ENCODE measurements at places on chromosomes 7 and 10.

- DNase-seq: no peak
These were observed 288.2 kb downstream of the TWIST1 start for GRCh38 chr7:18828994-18829857.

DNA sequence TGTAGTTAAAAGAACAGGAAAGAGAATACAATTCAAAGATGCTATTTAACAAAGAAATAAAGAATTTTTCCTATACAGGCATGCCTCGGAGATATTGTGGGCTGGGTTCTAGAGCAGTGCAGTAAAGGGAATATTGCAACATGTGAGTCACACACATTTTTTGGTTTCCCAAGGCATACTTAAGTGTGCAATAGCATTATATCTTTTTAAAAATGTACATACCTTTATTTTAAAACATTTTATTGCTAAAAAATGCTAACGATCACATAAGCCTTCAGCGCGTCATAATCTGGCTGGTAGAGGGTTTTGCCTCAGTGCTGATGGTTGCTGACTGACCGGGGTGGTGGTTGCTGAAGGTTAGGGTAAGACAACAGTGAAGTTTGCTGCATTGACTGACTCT, 54.4 kb downstream of the ESYT2 start:
- DNase-seq: no peak

GRCh38 chr7:22662556-22663356, 64.2 kb upstream of the IL6 start:
- no peak for DNase-seq

DNA sequence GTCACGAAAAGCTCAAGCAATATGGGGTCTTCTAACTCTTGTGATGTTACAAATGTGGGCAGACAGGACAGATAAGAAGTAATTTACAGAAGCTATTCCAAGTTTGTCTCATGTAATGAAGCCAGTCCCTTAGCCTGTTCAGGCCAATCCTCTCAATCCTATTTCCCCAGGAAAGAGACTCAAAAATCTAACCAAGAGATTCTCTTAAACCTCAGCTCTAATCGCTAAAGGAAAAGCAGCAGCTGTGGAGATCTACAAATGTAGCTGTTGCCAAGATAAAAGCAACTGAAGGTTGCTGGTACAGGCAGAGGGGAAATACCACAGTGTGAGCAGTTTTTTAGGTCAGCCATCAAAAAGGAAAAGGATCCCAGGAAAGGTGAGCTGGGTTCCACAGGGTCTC, 39.3 kb downstream of the ANK3 start:
- no peak for DNase-seq

DNA sequence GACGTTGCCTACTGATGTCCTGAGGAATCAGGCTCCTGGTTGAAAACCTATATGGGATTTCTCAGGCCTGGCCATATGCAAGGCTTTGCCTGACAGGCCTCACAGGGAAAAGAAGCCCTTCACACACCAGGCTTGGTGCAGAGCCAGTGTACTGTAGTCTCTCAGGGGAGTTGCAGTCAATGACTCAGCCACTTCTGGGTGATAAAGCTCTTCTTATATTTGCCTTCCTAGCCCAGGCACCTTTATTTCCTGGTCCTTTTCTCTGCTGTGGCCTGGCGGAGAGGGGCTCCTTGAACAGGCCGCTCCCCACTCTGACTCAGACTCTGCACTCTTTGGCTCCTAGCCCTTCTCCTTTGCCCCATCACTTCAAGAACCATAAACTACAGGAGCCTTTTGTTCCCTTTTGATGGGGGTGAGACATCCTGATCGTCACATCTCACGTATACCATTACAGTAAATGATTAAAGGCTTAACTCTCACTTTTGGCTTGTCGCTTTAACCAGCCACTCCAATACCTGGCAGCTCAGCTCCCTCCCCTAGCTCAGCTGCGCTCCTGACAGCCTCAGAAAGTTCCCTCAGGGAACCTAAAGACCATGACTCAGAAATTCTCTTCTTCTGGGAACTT, 33.5 kb downstream of the DPY19L1 start:
- no peak for DNase-seq

DNA sequence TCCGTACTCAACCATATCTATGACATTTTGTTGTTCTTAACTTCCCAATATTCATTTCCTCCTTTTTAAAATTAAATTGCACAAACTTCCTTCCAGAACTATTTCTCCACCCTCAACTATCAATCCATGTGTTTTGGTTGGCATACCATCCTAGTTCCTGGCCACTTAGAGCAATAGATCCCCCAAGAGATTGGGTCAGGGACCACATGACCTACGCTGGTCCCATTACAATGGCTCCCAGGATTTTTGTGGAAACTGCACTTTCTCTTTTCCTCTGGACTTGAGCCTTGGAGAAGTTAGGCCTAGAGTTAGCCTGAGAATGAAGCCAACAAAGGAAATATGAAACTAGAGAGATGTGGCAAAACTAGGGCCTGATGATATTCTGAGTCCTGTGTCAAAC, 55.7 kb upstream of the CASD1 start:
- no peak for DNase-seq
